ENCODE measurements at places on chromosomes 5 and 9.

GRCh38 chr9:85508616-85509015, 233.1 kb downstream of the AGTPBP1 start:
- no peak overlapping the region for H3K4me3 ChIP-seq
- no peak overlapping the region for H3K27ac ChIP-seq
- no peaks in the 10 kb centered on the region for H3K36me3 ChIP-seq
- no peaks in the 10 kb centered on the region for H3K4me1 ChIP-seq
- H3K27me3 ChIP-seq, result peaks cover 9% of the 10 kb centered on the region
- no peak for DNase-seq

GRCh38 chr5:168820874-168821273, 241.7 kb upstream of the PANK3 start:
- H3K4me3 ChIP-seq, result no peak overlapping the region
- peaks cover 2% of the 10 kb centered on the region for H3K27me3 ChIP-seq
- H3K27ac ChIP-seq, result no peak overlapping the region
- H3K36me3 ChIP-seq, result no peaks in the 10 kb centered on the region
- DNase-seq, result no peak

DNA sequence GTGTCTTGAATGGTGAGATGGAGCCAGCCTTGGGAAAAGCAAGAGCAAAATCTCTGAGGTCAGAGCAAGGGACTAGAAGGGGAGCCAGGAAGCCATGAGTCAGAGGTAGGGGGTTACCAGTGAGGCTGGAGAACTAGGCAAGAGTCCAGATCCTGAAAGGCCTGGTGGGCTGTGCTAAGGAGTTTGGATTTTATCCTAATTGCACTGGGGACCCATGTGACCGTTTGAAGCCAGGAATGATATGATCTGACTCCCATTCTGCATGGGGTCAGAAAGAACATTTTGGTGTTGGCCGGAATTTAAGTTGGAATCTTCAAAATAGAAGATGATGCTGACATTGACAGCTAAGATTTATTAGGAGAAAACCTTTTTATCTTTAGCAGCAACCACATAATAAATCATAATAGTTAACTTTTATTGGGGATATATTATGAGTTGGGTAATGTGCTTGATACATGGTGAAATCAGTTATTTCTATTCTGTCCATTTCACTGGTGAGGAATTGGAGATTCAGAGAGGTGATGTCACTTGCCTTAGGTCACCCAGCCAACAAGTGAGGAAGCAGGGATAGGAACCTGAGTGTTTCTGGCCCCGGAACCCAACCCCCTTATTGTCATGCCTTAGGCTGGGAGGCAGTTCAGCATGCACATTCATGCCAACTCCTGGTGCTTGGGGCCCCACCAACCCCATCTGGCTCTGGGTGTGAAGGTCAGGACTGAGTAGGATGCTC, 61.5 kb upstream of the RARS1 start:
- H3K27me3 ChIP-seq, result peaks cover 1% of the 10 kb centered on the region
- no peak overlapping the region for H3K27ac ChIP-seq
- no peak for DNase-seq
- H3K4me1 ChIP-seq, result no peaks in the 10 kb centered on the region
- H3K4me3 ChIP-seq, result no peak overlapping the region

DNA sequence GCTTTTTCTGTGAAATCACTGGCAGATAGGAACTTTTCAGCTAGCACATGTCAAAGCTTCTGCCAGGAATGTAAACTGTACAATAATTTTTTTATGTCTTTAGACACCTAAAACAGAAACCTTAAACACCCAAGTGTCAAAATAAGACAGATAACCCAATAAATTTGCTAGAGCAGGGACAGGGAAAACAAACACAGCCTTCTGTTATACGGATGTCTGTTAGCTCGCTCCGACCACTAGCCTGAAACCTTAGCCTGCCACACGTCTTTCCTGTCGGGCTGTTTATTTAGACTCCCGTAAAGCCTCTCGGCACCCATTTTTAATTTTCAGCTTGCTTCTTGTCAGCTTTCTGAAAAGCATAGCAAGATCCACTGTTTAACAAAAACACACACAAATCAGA, 355.4 kb upstream of the SLC24A2 start:
- peaks cover 27% of the 10 kb centered on the region for H3K4me1 ChIP-seq
- H3K36me3 ChIP-seq, result peaks cover 8% of the 10 kb centered on the region

- peaks cover 11% of the 10 kb centered on the region for H3K27me3 ChIP-seq
- H3K4me3 ChIP-seq, result no peak overlapping the region
- peaks cover 3% of the 10 kb centered on the region for H3K36me3 ChIP-seq
- H3K4me1 ChIP-seq, result peaks cover 42% of the 10 kb centered on the region
Observed at GRCh38 chr5:68343421-68343826, 127.9 kb downstream of the PIK3R1 start.

DNA sequence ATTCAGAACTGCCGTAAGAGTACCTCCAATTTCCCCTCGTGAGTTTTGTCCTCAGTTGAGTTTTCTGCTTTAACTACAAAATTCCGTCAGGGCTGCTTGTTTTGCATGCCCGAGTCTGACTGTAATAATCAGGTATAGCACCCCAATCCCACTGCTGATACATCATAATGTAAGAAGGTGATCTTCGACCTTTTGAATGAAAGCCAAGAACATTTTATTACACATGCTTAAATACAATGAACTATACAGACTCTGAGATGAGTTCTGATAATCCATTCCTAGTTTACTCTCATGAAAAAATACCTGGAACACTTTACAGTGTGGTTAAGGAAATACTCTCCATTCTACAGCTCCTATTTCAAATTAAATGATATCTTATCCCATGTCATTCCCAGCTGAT, 49.2 kb upstream of the TSLP start:
- no peak overlapping the region for H3K27ac ChIP-seq
- no peak overlapping the region for H3K4me3 ChIP-seq
- no peak for DNase-seq
- no peaks in the 10 kb centered on the region for H3K27me3 ChIP-seq

GRCh38 chr9:31873722-31874121, 510.7 kb upstream of the ACO1 start:
- H3K36me3 ChIP-seq, result no peaks in the 10 kb centered on the region
- no peak overlapping the region for H3K4me3 ChIP-seq
- H3K27me3 ChIP-seq, result no peaks in the 10 kb centered on the region
- H3K4me1 ChIP-seq, result no peaks in the 10 kb centered on the region

DNA sequence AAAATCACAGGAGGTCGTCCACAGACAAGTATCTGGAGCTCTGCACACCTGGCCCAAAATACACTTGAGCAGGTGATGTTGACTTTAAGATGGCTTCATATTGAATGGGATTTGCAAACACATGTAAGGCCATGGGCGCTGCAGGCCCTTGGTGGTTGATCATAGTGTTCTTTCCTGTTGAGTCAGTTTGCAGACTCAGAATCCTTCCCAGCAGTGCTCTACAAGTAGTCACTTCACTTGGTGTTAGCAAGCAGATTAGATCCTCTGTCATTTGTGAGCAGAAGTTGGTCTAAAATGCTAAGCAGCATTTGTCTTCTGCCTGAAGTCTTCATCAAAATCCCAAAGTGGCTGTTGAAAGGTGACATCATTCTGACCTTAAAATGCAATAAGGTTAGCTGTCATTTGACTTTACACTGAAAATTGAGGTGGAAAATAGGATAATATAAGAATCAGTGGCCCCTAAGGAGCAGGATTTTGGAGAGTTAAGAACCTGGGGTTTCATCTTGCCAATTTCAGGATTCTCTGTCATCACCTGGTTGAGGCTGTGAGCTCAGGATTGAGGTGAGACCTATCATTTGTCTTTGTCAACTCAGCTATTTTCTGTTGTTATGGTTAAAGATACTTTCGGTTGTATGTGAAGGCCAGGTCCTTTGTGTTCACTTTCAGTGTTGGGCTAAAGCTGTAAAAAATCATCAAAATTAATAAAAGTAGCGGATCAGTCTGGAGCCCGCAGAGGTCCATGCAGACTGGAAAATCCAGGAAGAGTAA, 114.5 kb downstream of the LRRC70 start:
- H3K27ac ChIP-seq, result no peak overlapping the region
- no peak overlapping the region for H3K4me3 ChIP-seq
- H3K4me1 ChIP-seq, result peaks cover 6% of the 10 kb centered on the region

GRCh38 chr9:28598408-28598807, 1025.1 kb upstream of the C9orf72 start:
- no peaks in the 10 kb centered on the region for H3K36me3 ChIP-seq
- no peak for DNase-seq
- H3K27ac ChIP-seq, result no peak overlapping the region
- no peak overlapping the region for H3K4me3 ChIP-seq
- no peaks in the 10 kb centered on the region for H3K4me1 ChIP-seq

DNA sequence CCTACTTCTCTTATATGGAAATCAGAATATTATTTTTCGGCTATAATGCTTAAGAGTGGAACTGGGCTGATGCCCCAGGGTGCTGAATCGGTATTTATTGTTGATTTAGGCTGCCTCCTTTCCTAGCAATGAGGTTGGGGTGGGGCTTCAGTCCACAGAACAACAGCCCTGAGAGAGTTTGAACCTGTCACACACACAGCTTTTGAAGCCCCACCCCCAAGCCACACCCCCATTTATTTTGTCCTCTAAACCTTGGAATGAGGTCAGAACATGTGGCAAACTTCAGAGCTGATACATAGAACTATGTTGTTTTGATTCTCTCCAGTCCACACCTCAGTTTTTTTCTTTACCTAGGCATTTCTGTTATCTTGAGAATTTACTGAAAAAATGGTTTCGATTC, 51.7 kb upstream of the CAMK4 start:
- no peak overlapping the region for H3K4me3 ChIP-seq
- H3K36me3 ChIP-seq, result no peaks in the 10 kb centered on the region
- H3K27ac ChIP-seq, result no peak overlapping the region
- H3K4me1 ChIP-seq, result no peaks in the 10 kb centered on the region
- DNase-seq, result no peak
- peaks cover 8% of the 10 kb centered on the region for H3K27me3 ChIP-seq

DNA sequence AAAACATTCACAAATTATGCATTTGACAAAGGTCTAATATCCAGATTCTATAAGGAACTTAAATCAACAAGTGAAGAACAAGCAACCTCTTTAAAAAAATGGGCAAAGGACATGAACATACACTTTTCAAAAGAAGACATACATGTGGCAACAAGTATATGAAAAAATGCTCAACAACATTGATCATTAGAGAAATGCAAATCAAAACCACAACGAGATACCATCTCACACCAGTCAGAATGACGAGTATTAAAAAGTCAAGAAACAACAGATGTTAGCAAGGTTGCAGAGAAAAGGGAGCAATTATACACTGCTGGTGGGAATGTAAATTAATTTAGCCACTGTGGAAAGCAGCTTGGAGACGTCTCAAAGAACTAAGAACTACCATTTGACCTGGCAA, 38.9 kb upstream of the TNFSF15 start:
- no peak overlapping the region for H3K27ac ChIP-seq
- H3K36me3 ChIP-seq, result peaks cover 12% of the 10 kb centered on the region
- H3K4me1 ChIP-seq, result no peaks in the 10 kb centered on the region
- H3K4me3 ChIP-seq, result no peak overlapping the region
- no peaks in the 10 kb centered on the region for H3K27me3 ChIP-seq
- DNase-seq, result no peak

DNA sequence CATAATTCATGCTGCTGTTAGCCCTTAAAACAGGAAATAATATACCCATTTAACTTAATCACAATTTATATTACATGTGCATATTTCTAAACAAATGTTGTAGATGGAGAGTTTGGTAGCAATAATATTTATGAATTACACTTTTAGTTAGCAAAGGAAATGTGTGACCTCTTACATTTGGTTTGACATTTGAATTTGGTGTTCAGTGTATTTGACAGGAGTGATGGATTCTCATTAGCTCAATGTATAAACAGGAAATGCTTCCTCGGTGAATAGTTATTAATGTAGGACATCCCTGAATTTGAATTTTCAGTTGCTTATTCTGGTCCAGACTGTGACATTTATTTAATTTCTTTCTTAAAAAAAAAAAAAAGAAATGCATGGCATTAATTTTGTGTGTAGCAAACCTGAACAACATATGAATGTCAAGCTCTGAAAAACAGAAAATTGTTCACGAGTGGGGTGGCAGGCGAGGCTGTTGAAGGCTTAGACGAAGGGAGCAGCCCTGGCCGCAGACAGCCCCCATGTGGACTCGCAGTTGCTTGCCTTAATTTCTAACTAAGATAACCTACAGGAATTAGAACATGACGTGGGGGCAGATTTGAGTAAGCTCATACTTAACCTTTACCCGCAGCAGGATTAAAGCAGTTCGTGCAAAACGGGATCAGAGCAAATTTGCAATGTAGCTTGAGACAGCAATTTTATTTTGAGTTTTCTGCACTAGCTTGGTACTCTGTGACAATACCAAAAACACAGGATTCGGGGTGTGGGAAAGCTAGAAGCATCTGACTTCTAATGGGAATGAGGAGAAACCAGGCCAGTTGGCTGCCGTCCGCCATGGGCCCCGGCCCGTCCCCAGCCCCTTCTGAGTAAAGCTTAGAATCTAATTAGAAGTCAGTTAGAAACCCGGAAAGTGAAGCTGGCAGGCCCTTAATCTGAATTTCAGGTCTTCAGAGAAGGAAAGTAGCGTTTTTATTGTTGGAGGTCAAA, 134.3 kb downstream of the MACROH2A1 start:
- no peaks in the 10 kb centered on the region for H3K36me3 ChIP-seq
- H3K4me3 ChIP-seq, result no peak overlapping the region
- peaks cover 36% of the 10 kb centered on the region for H3K27me3 ChIP-seq
- no peaks in the 10 kb centered on the region for H3K4me1 ChIP-seq
- DNase-seq, result no peak

DNA sequence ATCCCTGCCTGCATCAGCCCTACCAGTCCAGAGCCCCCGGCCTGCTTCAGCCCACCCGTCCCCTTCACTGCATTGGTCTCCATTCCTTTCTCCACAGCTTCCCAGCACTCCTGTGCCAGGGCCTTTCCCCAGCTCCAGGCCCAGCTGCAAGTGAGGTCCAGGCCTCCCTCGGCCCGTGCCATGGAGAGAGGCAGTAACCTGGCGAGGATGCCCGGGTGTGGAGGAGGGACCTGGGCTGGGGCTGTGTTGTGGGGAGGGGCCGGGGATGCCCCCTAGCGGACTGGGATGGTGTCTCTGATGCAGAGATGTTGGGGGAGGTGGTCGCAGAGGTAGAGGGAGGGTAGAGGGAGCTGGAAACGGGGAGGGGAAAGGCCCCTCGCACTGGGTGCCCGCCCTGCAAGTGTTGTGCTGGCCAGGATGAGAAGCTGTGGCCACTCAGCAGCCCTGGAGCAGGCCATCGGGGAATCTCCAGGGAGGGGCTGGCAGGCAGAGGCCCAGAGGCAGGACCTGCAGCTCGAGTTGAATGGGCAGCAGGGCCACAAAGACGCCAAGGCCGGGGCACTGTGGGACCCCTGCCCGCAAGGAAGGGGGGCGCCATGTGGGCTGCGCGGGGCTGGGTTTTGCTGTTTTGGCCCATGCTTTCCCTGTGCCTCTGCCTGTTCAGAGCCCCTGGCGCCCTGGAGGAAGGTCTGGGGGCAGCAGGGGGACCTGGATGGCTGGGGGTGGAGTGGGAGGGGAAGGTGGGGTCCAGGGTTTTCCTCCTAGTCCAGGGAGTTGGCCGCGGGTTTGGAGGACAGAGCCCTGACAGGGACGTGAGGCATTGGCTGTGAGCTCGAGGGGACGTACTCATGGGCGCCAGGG, 26.0 kb upstream of the NKD2 start:
- no peak overlapping the region for H3K4me3 ChIP-seq
- peaks cover 27% of the 10 kb centered on the region for H3K27me3 ChIP-seq
- no peak for DNase-seq
- H3K4me1 ChIP-seq, result peaks cover 48% of the 10 kb centered on the region
- peak overlapping the region; percentile 50 for H3K27ac ChIP-seq

- H3K36me3 ChIP-seq, result no peaks in the 10 kb centered on the region
- no peaks in the 10 kb centered on the region for H3K4me1 ChIP-seq
- H3K27ac ChIP-seq, result no peak overlapping the region
Observed at GRCh38 chr5:26681861-26682260, 356.5 kb downstream of the CDH9 start.

- H3K36me3 ChIP-seq, result peaks cover 69% of the 10 kb centered on the region
- H3K4me1 ChIP-seq, result peaks cover 3% of the 10 kb centered on the region
- H3K27me3 ChIP-seq, result no peaks in the 10 kb centered on the region
- H3K4me3 ChIP-seq, result no peak overlapping the region
- no peak for DNase-seq
Observed at GRCh38 chr9:131464354-131465000, 38.2 kb upstream of the POMT1 start.

Measured in activated CD8-positive, alpha-beta T cell treated with anti-CD3 and anti-CD28 coated beads, Interleukin-2, amount 10 ng/mL, durations not matched to agents 7 days and 5 days (primary cell).